ENCODE measurements at places on chromosomes 6 and 20.

GRCh38 chr6:33391922-33392594, 435 bp downstream of the KIFC1 start:
- DNase-seq = no peak

- DNase-seq = peak; percentile 87
These were observed at the start of gene PROCR for GRCh38 chr20:35171753-35172433. PROCR (plus strand) TSS chr20:35172072; CDS start chr20:35172155, 83 bp downstream.

DNA sequence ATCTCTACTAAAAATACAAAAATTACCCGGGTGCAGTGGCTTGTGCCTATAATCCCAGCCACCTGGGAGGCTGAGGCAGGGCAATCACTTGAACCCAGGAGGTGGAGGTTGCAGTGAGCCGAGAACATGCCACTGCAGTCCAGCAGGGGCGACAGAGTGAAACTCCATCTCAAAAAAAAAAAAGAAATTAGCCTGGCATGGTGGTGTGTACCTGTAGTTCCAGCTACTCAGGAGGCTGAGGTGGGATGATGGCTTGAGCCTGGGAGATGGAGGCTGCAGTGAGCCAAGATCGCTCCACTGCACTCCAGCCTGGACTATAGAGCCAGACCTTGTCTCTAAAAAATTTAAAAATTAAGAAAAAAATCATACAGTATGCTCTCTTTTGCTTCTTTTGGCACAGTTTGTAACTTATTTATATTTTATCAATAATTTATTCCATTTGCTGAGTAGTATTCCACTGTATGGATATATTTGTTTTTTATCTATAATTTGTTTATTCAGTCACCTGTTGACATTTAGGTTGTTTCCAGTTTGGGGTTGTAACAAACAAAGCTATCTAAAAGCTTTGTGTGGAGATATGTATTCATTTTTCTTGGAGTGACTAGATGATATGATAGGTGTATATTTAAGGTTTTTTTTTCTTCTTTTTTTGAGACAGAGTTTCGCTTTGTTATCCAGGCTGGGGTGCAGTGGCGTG, 8.0 kb upstream of the MYBL2 start:
- no peak for DNase-seq

GRCh38 chr6:84633771-84634170, 130.6 kb downstream of the TBX18 start:
- no peak for DNase-seq

DNA sequence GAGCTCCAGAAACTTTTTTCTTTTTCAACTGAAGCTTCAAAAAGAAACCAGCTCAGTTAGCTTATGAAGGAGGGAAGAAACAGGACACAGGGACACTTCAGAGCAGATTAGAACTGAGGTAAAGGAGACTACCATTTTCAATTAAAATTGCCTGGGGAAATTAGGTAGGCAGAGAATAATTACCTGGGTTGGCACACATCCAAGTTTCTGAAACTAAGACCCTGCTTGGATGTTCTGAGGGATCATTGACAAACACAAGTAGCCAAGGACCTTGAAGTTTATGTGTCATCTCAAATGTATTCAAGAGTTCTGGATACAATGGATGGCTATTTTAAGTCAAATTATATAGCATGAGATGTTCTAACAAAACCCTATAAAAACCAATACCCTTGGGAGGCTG, 137.6 kb downstream of the PLCB4 start:
- no peak for DNase-seq

- no peak for DNase-seq
These were observed 32.8 kb downstream of the PSMB9 start for GRCh38 chr6:32886681-32887383.

- DNase-seq = no peak
These were observed 45.7 kb downstream of the TAF4 start for GRCh38 chr20:62019881-62020492.

GRCh38 chr6:15284743-15285142, 38.9 kb downstream of the JARID2 start:
- no peak for DNase-seq

Measured in coronary artery (tissue), 2 donors.